Endothelial cell (in vitro differentiated cells): ENCODE measurements at places on chromosomes 12 and 14. TPM values are rescaled to one million over a fixed set of nuclear protein-coding genes. Genes with fewer than 3 reads are reported as not detected.

STON2 gene
- 66.8 TPM for total RNA-seq

LIN7A gene
- total RNA-seq: 34.0 TPM

PRPH gene
- not detected for total RNA-seq

ANKRD33 gene
- 0.31 TPM for total RNA-seq

ADAMTS20 gene
- total RNA-seq: 0.15 TPM

DNA sequence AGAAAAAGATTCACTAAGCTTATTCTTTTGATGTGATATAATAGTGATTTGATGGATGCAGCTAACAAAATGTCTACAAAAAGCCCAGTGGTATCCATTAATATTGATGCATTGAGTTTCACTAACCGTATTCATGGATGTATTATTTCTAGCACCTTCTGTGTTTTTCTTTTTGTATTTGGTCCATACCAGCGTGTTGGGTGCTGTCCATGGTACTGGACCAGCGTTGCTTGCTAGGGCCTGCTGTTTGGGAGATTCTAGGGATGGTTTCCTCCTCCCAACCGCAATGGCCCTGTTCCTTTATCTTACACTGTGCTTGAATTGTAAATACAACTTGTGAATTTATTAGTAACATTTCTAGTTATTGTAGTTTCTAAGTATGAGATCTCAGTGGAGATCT is 31.7 kb downstream of the ANO4 start:
- DNase-seq: peak; percentile 74

DNA sequence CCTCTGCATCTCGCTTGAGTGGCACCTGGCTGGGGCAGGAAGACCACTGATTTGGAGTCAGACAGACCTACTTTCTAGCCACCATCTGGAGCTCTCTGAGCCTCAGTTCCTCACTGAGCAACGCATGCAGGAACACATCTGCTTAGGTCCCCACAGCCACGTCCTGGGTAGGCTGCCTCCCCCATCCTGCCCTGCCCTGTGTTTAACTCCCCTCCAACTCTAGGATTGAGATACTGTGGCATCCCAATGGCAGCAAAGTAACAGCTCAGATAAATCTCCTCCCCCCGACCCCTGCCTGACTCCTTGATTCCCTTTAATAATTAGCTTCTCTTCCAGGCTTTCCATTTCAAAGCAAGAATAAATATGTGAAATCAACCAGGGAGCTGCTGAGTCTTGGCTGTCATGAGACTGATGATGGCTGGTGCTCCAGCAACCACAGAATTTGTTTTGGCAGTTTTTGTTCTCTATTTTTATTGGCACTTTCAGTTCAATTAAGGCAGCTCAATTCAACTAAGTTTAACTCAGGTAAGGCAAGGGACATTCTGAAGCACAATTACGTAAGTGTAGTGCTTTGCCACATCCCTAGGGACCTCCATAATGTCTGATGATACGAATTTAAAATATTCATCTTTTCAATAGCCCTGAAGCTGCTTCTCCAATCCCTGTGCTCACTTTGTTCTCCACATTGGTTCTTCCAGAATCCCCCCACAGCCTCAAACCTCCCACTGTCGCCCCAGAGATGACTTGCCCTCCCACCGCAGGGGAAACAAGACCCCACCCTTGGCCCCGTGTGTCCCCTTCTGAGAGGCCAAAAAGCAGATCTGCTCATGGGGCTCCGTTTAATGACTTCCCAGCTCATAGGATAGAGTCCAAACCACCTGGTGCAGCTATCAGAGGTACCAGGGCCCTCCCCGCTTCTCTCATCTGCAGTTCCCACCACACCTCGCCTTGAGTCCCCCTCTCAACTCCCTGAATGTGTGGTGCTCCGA is 58.2 kb downstream of the ESR2 start:
- no peak for DNase-seq

GRCh38 chr12:24561411-24561871 is 387.5 kb downstream of the BCAT1 start:
- no peak for DNase-seq

- DNase-seq: no peak
These were observed 159.1 kb downstream of the ADGRD1 start for GRCh38 chr12:131112700-131113290.

DNA sequence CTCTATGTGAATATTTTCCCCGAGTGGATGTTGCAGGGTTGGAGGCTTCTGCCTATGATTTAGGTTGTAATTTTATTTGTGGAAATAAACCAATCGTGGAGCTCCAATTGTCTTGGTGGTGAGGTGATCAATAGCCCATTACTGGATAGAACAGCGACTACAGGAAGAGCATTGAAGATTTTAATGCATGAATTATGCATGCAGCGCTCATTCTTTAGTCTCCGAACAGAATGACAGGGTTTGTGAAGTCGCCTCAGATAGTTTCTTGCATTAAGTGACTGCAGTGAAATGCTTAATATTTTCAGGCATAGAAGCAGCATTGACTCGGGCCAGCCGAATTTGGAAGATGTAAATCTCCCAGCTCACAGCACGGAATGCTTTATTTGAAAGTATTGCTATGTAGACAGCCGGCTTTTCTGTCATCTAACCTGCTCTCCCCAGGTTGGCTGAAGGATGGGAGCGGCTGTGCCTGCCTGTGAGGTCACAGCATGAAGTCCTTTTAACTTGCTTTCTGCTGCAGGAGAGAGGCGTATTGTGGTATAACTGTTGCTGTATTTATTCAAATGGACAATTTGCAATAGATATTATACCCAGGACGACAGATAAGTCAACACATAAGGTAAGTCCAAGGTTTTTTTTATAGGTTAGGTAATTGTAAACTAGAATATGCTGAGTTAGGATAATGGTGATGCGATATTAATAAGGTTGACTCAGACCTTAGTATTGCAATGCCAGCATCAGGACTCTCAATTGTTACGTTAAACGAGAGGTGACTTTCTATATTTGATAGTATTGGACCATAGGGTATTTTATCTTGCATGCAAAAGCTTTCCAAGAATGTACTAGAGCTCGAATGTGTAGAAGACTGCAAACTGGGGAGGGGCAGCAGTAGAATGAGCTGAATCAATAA is 135.7 kb downstream of the CNTN1 start:
- DNase-seq: no peak

DNA sequence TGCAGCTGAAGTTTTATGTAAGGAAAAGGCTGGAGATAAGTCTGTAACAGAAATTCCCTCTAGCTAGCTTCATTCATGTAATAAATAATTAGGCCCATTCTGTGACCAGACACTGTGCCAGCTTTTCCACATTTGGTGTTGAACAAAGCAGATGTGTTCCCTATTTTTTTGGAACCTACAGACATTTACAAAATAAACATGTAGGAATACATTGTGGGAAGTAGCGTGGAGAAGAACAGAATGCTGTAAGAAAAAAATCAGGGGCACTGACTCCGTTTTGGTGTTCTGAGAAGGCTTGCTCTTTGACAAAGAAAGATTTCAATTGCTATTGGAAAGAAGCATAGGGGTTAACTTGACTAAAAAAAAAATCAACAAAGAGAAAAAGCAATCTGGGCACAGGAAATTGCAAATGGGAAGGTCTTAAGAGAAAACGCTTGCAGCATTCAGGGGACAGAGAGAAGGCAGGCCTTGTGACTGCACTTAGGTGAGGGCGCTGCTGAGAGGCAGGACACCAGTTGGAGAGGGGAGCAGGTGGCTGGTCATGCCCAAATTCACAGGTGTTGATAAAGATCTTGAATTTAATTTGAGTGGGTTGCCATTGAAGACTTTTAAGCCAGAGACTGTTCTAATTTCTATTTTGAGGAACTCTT is 4.0 kb downstream of the FAR2 start:
- DNase-seq: no peak

GRCh38 chr14:85529803-85530574 is at the start of gene FLRT2:
Gene FLRT2 (plus strand): TSS chr14:85530144. CDS start chr14:85621515, 91,371 bp downstream.
- peak; percentile 27 for DNase-seq

DNA sequence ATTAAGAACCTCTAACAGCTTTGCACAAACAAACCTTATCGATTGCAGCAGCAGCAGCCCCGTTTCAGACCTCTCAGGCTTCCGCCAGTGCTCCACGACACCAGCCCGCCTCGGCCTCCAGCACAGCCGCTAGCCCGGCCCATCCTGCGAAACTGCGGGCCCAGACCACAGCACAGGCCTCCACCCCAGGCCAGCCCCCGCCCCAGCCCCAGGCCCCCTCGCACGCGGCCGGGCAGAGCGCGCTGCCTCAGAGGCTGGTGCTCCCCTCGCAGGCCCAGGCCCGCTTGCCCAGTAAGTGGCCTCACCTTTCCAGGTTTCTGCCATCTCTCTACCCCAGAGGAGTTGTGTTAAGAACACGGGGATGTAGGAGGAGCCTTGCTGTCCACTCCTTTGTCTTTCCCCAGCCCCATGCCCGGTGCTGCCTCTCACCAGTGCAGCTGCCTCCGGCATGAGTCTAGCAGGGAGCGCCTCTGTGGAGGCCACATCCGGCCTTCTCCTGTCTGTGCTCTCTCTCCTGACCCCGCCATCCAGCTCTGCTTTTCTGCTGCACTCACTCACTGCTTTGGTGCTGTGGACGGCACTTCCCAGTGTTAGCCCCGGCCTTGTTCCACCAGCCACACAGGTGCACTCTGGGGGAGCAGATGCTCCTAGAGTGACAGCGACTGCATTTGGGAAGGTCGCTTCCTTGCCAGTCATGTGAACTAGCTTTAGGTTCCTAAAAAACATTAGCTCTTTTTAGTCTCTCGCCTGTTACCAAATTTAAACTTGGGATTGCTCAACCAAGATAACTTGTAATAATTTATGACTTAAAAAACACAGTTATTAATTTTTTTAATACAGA is 71.5 kb downstream of the EP400 start:
- DNase-seq: no peak

GRCh38 chr12:13981990-13982389 is 588 bp upstream of the GRIN2B start:
- DNase-seq: peak; percentile 76

GRCh38 chr14:81829447-81829846 is 295.8 kb upstream of the SEL1L start:
- no peak for DNase-seq

DNA sequence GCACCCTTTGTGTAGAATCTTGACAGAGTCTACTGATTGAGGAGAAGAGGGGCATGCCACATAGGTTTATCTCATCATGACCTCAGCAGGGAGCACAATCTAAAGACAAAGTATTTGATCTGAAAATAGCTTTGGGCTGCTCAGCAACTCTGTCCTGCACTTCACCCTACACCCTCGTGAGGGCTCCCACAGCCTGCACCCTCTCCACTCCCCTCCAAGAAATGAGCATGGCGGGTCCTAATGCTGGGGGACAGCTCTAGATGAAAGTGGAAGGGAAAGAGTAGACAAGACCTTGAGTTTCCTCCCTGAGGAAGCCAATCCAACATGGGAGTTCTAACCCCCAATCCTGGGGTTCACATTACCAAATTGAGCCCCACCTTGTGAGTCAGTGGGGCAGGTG is 10.7 kb upstream of the KRT5 start:
- DNase-seq: no peak

DNA sequence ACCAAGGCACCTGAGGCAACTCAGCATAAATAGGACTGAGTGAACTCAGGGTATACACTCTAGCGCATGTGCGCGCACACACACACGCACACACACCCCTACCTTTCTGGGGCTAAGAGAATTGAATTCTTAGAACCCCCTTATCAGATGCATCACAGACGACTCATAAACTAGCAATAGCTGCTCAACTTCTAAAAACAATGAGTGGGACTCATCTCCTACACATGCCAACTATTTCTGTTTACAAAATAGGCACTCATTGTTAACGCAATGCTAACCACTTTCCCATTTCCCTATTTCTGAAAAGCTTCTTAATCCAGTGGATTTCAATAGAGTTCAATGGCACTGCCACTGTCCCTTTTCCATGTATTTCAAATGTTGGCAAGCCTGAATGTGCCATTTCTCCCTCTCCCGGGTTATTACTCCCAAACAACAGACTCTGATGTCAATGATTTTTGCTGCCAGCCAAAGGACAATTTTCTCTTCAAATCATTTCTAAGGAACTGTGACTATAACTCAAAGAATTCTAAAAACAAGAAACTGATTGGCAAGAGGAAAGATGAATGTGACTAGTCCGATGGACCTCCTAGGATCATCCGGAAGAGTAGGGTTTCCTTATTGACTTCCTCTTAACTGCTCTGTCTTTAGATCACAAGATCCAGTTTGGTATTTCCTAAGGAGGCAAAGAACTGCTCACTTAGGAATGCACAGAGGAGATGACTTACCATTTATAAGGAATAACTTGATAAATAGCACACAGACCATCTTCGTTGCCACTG is 48.8 kb downstream of the SLC38A1 start:
- DNase-seq: no peak

DNA sequence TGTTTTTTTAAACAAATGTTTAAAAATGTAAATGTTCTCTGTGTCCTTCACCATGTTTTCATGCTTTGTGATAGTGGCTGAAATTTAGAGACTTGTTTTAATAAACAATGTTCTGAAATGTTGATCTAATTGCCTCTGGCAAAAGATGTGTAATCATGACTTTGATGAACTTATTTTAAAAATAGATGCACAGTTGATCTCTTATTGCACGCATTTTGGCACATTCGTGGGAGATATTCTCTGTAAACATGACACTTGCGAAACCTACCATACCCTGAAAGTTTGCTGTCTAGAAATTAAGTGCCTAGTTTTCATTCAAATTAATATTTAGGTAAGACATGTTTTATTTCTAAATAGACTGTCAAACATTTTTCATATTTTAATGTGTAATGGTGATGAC is 119.7 kb upstream of the DNM1L start:
- DNase-seq: no peak

DNA sequence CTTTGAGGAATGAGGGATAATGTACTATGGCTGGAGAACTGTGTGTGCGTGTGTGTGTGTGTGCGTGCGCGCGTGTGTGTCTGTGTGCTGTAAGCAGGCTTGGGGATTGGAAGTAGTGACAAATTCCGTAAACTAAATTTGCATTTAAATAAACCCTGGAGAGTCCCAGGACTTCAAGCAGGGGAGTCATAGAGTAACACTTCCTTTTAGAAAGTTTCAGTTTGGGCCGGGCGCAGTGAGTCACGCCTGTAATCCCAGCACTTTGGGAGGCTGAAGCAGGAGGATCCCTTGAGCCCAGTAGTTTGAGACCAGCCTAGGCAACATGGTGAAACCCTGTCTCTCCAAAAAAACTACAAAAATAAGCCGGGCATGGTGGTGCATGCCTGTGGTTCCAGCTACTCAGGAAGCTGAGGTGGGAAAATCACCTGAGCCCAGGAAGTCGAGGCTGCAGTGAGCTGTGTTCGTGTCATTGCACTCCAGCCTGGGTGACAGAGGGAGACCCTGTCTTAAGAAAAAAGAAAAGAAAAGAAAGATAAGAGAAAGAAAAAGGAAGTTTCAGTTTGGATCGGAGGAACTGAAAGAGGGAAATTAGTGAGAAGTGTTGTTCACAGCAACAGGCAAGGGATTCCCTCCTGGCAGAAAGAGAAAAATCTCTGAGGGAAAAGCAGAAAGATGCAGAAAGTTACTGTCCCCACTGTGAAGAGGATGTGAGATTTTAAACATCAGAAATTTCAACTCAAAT is 222.7 kb upstream of the SOX5 start:
- no peak for DNase-seq
